ENCODE measurements at places on chromosomes 7 and 10.
A peak's percentile ranks its signal among the peaks of the same experiment; 100 is the strongest.

DNA sequence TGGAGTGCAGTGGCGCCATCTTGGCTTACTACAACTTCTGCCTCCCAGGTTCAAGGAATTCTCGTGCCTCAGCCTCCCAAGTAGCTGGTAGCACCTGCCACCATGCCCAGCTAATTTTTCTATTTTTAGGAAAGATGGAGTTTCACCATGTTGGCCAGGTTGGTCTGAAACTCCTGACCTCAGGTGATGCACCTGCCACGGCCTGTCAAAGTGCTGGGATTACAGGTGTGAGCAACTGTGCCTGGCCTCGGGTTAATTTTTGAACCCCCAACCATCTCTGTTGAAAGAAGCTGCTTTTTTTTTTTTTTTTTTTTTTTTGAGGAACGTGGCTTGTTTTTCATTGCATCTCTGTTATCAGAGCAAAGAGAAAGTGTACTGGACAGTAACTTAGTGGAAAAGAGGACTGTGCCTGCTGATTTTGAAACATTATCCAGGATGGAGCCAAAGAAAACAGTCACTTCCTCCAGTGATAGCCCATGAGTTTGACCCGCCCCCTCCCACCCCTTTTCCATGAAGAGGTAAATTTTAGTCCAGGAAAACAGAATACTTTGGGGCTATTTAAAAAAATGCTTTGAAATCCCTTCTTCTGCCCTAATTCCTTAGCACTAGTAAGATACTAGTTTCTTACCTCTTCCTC, 38.3 kb downstream of the WBP1L start:
- no peak for DNase-seq

DNA sequence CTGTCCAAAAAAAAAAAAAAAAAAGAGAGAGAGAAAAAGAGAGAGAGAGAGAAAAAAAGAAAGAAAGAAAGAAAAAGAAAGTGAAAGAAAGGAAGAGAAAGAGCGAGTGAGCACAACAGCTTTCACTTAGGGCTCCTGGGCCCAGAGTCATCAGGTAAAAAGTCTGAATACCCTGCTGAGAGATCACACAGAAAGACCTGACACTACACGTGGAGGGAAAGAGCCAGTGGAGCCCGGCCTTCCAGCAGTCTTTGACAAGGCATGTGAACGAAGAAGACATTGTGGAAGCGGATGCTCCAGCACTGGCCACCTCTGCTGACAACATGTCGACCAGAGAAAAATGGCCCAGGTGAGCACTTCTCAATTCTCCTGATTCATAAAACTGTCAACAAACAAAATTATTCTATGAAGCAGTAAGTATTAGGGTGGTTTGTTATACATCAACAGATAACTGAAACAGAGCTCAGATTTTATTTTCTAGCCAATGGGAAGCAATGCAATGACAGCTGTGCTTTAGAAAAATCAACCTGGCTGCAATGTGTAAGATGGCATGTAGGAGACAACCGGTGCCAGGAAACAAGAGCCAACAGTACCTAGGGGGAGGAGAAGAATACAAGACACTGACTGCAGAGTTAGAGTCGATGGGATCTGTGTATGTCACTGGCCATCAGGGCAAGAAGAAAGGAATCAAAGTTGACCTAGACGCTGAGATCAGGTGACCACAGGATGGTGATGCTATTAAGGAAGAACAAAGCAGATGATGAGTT, 4.4 kb downstream of the RNF216 start:
- DNase-seq = peak; percentile 10

DNA sequence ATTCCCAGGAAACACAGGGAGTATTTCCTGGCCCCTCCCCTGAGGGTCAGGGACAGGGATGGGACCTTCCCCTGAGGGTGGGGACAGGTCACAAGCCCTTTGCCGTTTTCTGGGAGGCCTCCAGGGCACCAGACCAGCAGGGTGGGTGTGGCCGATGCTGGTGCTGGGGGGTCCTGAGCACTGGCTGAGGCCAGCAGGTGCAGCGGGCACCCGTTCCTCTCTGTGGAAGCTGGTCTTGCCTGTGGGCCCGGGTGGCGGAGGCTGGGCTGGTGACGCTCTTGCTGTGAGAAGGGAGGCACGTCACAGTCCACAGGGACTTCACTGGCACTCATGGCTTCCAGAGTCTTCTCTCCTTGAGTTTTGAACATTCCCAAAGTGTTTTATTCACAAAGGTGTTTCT, 44.2 kb upstream of the CFAP46 start:
- DNase-seq = no peak

DNA sequence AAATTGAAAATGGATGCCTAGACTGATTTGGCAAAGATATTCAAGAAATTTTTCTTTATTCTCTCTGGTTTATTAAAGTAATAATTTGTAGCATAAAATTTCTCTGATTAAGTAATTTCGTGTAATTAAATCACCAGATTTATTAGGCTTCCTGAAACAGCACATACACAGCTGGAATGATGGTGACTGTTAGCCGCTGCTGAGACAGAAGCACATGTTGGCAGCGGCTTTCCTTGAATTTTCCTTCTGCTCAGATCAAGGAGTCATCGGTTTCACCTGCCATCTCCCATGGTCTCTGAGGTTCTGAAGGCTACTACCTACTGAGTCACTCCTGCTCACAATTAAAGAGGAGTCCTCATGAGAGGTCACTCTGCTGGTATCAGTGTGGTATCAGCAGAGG, 101.5 kb downstream of the GFRA1 start:
- DNase-seq = no peak

- DNase-seq = peak; percentile 29
Observed at GRCh38 chr10:58064714-58065528, 202.8 kb downstream of the IPMK start.

DNA sequence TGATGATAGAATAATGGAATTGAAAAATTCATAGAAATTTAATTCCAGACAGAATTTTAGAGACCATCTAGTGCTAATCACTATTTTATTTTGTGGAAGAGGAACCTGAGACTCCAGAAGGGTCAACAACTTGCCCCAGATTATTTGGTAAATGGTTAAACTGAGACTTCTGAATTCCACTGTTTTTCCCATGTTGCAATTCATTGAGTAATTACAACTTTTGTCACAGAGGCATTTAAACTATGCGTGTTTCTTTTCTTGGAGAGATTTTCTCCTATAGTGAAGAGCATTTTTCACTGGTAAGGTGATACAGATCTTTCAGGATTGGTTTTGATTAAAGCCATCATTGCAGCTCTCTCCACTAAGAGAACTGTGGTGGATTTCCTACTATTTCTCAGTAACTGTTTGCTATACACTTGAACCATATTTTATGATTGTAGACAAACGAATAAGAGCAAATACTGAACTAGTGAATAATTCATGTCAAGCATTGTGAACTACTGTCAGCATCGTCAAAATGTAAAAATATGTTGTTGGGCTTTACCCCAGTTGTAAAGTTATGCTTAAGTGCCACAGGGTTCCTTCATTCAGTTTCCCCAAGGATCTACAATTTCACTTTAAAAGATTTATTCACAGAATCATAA, 26.5 kb downstream of the LRGUK start:
- DNase-seq = no peak

GRCh38 chr7:42127232-42127622, 109.8 kb downstream of the GLI3 start:
- DNase-seq = no peak

- no peak for DNase-seq
Observed at GRCh38 chr10:124745252-124745651, 1.1 kb upstream of the FAM53B start.

DNA sequence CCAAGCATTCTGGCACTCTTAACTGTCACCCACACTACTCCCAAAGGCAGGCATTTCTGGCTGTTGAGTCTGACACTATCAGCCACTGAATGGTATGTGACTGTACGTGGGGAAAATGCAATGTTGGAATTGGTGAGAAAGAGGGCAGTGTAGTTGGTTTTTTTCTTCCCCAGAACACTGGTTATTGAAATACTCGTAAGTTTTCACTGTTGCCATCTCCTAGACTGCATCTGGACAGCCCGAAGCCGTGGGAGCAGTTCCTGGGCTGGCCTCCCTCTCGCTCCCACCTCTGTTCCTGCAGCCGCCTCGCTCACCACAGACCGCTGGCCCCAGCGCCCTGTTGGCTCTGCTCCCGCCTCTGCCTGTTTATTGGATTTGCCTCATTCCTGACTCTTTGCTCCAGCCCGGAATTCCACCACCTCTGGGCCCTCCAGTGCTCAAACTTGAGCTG, 5.7 kb downstream of the PLCE1 start:
- DNase-seq = no peak

GRCh38 chr10:59908808-59909143, 2.4 kb upstream of the CCDC6 start:
- no peak for DNase-seq

- no peak for DNase-seq
Observed at GRCh38 chr7:16817536-16817935, 12.7 kb upstream of the AGR2 start.

GRCh38 chr7:153543232-153543631, 509.0 kb upstream of the DPP6 start:
- no peak for DNase-seq

GRCh38 chr10:72263613-72264241, 10.0 kb upstream of the DDIT4 start:
- DNase-seq = peak; percentile 38

GRCh38 chr10:52331638-52332364, 17.7 kb downstream of the DKK1 start:
- no peak for DNase-seq

- no peak for DNase-seq
Observed at GRCh38 chr7:37942934-37943610, 22.6 kb downstream of the EPDR1 start.

- DNase-seq = no peak
Observed at GRCh38 chr10:1367938-1368841, 312.0 kb downstream of the WDR37 start.

DNA sequence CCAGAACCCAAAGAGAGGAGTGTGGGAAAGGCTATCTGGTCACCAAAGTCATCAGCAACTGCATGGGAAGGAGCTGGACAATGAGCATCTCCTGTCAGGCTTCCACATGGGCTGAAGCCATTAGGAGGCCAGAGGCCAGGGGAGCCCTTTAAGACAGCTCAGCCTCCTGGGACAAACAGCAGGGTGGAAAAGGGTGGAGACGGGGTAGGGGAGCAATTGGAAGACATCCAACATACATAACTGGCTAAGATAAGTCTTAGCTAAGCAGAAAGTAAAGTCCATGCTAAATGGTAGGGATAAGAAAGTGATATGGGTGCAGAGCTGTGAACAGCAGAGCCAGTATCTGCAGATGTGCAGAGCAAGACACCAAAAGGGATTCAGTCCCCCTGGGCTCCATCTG, 1.5 kb upstream of the OAT start:
- DNase-seq = no peak

DNA sequence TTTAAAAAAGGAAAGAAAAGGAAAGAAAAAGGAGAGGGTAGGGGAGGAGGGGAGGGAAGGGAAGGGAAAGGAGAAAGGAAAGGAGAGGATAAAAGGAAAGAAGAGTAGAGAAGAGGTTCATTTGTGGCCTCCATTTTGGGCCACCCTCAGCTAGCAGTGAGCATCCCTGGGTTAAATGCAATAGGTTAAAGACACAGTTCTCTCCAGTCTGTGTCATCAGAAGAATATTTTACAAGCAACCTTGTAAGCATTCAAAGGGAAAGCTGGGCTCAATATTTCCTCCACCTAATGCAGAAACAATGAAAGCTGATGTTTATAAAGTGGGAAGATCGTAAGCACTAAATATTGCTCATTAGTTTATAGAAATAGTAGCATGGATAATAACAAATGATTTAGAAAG, 219.1 kb upstream of the PITRM1 start:
- DNase-seq = no peak

DNA sequence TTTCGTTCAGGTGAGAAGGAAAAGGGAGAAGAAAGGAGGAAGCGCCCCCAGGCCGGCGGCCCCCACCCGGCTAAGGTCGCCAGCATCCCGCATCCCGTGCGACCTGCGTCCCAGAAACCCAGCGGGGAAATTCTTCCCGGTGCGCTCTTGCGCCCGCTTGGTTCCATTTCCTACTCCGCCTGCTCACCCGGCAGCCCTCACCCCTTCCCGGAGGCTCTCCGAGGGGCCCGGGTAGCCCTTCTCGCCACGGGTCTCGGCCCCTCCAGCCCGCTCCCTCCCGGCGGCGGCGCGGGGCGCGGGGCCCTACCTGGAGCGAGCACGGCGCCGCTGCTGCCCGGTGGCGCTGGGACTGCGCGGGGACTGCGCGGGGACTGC, at the start of gene PRKCQ:
PRKCQ (minus strand) TSS at position 373 of the 375 bp plus-strand sequence. CDS start 65,141 bp downstream, outside the sequence.
- no peak for DNase-seq

DNA sequence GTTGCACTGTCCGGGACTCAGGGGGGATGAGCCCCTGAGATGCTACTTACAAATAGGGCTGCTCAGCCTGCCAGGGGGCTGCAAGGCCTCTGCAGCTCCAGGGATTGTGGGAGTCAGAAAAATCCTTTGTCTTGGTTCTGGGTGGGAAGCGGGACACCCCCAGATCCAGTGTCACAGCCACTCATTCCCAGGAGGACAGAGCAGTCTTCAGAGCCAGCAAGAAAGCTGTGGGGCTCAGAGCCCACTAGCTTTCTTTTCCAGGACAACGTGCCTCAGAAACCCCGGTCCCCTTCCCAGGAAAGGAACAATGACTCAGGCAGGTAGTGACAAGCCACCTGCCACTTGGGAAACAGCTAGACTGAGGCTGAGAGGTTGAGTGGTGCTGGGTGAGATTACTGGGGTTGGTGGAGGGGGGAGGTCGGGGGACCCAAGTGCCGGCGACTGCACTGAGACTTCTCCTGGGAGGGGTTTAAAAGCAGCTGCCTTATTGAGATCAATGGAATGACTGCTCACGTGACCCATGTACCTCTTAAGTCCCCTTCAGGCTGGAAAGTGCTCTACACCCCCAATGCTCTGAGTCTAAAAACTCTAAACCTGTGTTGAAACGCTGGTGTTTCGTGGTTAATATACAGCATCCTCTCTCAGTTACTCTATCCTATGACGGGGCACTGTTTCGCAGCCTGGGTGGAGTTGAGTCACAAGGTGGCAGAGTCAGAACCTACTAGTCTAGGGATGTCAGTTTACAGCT, 123.6 kb downstream of the UBE2H start:
- peak; percentile 35 for DNase-seq

DNA sequence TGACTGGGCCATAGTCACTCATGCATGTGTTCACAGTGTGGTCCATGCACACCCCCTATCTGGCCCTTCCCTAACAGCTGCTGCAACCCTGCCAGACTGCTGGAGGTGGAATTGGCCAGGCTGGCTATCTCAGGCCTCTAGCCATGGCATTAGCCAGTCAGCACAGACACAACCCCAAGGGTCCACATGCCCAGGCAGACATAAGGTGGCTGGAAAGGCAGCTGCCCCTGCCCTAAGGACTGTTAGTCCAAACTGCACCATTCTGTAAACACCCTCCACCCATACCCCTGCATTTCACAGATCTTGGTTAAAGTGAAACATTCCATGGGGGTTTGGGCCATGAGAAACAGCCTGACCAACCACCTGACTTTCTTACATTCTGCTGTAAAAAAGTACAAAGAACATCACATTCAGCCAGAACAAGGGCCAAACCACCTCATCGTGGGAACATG, 137.4 kb upstream of the KCNMA1 start:
- no peak for DNase-seq

DNA sequence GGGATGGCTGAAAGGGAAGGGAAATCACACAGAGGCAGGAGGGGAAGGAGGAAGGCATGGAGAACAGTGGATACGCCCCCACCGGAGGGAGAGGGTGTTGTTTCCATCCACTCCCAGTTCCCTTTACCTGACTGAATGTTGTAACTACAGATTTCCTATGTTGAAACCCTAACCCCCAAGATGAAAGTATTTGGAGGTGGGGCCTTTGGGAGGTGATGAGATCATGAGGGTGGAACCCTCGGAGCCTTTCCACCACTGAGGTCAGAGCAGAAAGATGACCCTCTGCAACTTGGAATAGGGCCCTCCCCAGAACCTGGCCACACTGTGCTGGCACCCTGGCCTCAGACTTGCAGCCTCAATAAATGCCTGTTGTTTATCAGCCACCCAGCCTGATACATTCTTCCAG, 48.6 kb upstream of the CNPY1 start:
- no peak for DNase-seq
